Effector memory CD4-positive, alpha-beta T cell (primary cell): ENCODE measurements at places on chromosomes 2 and 18.

DNA sequence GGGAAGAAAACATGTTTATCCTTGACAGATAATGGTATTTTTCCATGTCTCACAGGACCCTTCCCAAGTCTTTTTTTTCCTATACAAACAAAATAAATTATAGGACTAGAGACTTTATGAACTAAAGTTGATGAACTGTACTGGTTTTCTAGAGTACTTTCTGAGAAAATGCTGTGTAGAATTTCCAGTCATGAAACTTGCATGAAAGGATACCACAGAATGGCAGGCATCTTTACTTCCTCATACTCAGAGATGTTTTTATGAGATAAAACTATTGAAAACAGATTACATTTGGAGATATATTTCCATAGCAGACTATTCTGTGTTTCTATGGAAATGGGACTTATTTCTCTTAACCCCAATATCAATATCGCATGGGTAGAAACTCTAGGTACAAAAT lies 403.5 kb downstream of the PARD3B start:
- no peak for DNase-seq

- no peak for DNase-seq
Observed at GRCh38 chr18:32770054-32770665, 2.7 kb downstream of the KLHL14 start.

- no peak for DNase-seq
Observed at GRCh38 chr18:3172097-3172496, 47.7 kb downstream of the MYOM1 start.

GRCh38 chr18:34834897-34835296 lies 124.8 kb downstream of the DTNA start:
- DNase-seq, result no peak

DNA sequence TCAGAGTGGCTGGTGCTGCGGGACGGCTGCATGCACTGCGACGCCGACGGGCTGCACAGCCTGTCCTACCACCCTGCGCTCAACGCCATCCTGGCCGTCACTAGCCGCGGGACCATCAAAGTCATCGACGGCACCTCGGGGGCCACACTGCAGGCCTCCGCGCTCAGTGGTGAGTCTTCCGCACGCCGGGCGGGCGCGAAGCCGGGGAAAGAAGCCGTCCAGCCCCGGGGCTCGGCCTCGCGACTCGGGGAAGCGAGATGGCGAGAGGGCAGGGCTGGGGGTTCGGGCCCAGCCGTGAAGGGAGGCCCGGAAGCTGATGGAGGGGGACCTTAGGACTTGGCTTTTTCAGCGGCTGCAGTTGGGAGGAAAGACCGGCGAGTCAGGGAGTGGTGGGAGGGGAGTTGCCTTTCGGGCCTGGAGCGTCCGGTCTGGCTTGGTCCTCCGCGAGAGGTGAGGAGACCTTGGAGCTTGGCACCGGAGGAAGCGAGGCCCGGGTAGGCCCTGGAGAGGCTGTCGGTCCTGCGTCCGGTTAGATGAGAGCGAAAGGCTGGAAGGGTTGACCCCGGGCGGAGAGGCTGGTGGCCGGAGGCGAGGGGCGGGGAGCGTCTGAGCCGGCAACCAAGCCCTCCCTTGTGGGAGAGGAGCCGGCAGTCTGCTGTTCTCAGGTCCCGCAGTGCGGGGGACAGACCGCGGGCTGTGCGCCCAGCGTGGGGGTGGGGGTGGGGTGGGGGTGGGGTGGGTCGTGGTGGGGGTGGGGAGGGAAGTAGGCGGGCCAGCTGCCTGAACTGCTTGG lies 691 bp downstream of the BIRC6 start:
- DNase-seq, result peak; percentile 17

DNA sequence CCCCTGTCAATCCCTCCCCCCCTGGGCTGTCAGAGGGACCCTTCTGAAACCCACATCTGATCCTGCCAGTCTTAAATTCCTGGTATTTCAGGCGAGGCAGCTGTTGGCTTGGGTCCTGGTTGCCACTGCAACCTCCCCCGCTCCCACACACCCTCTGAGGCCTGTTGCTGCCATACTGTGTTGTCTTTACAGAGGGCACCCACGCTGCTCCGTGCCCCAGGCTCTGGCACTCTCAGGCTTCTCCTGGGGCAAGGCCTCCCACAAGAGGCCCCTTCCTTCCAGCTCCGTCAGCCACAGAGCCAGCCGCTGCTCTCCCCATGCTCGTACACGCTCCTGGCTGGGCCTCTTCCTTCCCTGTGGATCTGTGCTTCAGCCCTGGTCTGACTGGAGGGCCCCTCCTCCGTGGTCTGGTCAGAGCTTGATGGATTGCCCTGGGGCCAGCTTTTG lies 8.6 kb downstream of the CABLES1 start:
- DNase-seq, result no peak

GRCh38 chr2:18439716-18440115 lies 120.7 kb downstream of the RDH14 start:
- no peak for DNase-seq

GRCh38 chr2:82344670-82345069 lies 2040.1 kb upstream of the LRRTM1 start:
- DNase-seq, result no peak

DNA sequence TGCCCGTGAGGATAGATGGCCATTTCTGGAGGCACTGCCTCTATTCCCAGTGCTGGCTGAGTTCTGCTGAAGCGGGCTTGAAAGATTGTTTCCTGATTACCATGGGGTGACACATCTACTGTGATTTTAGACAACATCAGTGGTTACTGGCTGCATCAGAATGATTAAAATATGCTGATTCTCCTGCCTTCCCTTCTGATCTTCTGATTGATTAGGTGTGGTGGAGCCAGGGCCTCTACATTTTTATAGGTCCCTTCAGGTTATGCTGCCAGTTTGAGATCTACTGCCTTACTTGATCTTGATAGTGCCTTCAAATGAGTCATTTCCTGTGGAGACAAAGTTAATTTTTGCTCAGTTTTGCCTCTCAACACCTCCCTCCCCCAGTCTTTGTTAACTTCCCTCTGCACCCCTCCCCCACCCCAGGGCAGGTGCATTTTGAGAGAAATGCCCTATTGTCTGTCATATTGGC lies 31.6 kb upstream of the SNORC start:
- DNase-seq, result peak; percentile 27

GRCh38 chr2:212328712-212329496 lies 209.7 kb downstream of the ERBB4 start:
- no peak for DNase-seq

DNA sequence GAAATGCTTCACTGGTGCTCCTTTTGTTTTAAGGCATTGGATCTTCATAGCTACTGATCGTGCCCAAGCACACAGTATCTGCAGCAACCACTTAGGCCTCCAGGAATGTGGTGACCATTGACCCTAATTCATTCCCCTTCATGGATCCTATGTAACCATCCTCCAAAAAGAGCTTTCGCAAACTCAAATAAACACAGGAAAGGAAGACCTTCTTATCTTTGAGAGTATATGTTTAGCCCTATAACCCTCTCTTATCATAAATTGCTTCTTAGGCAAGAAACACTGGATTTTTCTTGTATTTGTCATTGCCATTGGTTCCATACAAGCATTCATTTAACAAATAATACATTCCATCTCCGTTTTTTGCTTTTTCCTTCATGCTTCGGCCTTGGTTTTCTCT lies 4.1 kb upstream of the TTR start:
- no peak for DNase-seq

DNA sequence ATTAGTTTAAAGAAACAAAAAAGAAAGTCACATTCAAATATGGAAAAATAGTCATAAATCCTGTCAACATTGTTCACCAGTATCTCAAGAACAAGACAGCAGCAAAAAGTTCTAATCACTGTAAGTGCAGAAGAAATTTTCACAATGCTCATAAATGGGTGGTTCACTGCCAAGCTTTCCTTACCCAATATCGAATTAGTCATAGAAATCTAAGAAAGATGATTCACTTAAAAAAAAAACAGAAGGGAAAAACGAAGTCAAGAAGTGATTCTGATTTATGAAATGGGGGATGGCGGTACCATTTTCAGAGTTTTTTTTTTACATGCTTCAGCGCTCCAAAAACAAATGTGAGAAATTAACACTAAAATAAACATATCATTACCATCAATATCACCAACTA lies 156.7 kb downstream of the EXOC6B start:
- no peak for DNase-seq

DNA sequence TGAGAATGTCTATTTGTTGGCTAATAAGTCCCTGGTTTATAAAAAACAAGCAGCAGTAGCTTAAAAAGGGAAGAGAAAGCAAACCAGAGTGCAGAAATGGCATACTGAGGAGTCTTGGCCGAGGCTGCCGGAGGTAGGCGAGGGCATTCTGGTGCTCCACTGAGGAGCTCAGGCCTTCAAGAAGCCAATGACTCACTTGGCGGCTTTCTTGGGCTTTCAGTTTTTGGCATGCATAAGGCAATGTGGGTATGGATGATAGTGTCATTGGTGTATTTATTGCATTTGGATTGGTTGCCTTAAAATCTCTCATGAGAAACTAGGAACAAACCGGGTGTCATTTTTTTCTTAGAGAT lies 119.6 kb upstream of the ARL5A start:
- no peak for DNase-seq

- DNase-seq, result no peak
Observed at GRCh38 chr18:5984245-5984644, 88.9 kb upstream of the TMEM200C start.

- DNase-seq, result no peak
Observed at GRCh38 chr2:159998961-159999360, 63.5 kb downstream of the PLA2R1 start.

- peak; percentile 10 for DNase-seq
Observed at GRCh38 chr2:120174963-120175581, 48.1 kb downstream of the TMEM185B start.

GRCh38 chr2:88540346-88540745 lies 86.9 kb downstream of the EIF2AK3 start:
- DNase-seq, result no peak
